Subcutaneous preadipocyte (primary cell): ENCODE measurements at places on chromosomes 5 and 9. TPM values are rescaled to one million over a fixed set of nuclear protein-coding genes. Genes with fewer than 3 reads are reported as not detected.

TAF1L gene
- not detected in 2 replicates for total RNA-seq

PTPRD gene
- 7.2 and 18.4 TPM in 2 replicates for total RNA-seq

PFN3 gene
- total RNA-seq, result 1.1 TPM in 1 of 2 replicates, not detected in the other

C9orf50 gene
- not detected in 2 replicates for total RNA-seq

SPINK13 gene
- total RNA-seq, result not detected in 2 replicates
